HT-29 (cell line): ENCODE measurements at places on chromosomes 7 and 10. TPM values are rescaled to one million over a fixed set of nuclear protein-coding genes. Genes with fewer than 3 reads are reported as not detected.
A peak's percentile ranks its signal among the peaks of the same experiment; 100 is the strongest.

DNA sequence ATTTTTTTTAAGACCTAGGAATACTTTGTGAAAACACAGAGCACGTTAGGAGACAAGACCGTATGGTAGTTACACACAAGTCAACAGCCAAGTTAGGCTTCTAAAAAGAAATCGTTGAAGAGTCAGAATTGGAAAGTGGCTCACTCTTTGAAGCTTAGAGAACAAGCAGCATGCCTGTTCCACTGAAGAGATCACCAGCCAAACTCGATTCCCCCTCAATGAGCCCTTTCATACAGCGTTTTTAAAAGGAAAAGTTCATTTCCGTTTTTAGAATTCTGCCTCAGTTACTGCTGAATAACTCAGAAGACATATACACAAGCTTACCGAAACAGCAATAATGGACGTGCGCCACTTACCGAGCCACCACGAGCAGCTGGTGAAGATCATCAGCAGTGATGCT is 41.0 kb downstream of the MCMBP start:
- no peak for DNase-seq

- DNase-seq: no peak
These were observed 586 bp upstream of the ANKRD26 start for GRCh38 chr10:27100813-27101347.

DNA sequence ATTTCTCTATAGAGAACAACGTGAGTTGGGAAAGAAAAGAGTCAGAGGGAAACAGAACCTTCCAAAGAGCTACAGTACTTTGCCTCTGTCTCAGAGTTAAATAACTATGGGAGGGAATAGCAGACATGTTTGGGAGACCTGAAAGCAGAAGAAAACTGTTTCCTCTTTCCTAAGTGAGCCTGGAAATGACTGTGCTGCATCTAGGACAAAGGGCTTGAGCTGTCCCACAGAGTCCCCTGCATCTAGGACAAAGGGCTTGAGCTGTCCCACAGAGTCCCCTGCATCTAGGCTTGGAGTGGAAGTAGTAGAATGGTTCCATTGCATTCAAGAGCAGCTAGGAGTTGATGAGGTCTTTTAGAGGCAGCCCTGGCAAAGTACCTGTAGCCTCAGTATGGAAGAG is 149.7 kb downstream of the DKK1 start:
- no peak for DNase-seq

DNA sequence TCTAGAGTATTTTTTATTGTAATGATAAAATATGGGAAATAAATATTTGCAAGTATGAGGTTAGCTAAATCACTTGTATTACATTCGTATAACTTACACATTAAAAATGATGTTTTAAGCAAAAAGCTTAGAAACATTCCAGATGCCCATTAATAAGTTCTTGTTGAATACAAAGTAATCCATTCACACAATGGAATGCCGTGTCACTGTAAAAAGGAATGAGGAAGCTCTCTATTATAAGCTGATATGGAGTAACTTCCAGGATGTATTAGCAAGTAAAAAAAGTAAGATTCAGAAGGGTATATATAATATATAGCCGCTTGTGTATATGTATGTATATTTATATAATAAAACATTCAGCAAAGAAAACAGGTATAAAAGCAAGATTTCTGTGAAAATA is 412.8 kb upstream of the MTPN start:
- no peak for DNase-seq

DNA sequence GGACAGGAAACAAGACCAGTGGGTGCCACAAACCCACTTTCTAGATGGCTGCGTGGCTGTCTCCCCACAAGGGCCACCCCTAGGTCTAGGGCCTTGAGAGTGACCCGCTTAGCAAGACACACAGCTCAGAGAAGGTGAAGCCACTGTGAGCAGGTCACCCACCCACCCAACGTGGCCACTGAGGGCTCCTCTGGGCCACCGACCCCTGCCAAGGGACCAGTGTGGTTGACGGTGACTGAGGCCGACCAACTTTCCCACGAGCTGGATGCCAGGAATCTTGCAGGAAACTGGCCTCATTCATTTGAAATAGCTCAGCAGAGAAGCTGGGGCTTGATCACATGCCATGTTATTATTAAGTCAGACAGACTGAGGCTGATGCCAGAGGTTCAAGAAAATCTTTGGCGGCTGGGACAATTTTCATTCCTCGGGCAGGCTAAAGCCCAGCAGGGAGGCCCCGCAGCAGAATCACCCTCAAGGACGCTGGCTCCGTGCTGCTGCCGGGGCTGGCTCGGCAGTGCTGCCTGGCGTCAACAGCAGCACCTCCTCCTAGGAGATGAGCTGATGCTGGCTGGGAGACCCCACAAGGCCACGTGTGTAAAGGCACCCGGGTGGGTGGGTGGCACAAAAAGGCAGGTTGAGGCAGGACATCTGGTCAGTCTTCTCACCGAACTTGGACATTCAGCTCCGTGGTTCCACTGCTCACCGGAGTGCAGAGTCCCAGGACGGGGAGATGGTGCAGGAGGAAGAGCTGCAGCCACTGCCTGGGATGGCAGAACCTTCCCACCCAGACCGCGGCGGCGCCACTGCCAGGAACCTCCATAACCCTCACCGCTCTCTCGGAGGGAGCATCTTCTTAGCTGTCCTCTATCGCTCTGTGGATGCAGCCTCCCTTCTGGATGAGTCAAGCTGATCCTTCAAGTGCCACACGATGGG is 57.8 kb downstream of the ZRANB1 start:
- no peak for DNase-seq

- DNase-seq: no peak
These were observed 22.4 kb downstream of the GBF1 start for GRCh38 chr10:102267748-102268147.

DNA sequence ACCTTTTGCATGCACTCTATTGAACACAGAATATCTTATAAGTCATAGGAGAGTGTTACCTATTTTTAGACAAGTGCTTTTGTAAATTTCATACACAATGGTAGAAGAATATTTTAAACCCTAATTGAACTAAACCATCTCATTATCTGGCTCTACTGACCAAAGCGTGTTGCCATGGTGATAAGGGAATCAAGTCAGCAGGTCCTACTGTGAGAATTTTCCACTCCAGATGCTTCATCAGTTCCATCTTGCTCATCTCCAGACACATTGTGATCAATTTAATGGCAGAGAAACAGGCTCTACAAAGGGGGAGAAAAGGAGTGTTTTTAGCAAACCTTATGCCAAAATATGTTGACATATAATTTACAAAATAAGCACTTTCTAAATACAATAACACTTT is 621.9 kb upstream of the GHITM start:
- DNase-seq: no peak

GRCh38 chr10:106705681-106706100 is 458.8 kb downstream of the SORCS1 start:
- DNase-seq: peak; percentile 71

DNA sequence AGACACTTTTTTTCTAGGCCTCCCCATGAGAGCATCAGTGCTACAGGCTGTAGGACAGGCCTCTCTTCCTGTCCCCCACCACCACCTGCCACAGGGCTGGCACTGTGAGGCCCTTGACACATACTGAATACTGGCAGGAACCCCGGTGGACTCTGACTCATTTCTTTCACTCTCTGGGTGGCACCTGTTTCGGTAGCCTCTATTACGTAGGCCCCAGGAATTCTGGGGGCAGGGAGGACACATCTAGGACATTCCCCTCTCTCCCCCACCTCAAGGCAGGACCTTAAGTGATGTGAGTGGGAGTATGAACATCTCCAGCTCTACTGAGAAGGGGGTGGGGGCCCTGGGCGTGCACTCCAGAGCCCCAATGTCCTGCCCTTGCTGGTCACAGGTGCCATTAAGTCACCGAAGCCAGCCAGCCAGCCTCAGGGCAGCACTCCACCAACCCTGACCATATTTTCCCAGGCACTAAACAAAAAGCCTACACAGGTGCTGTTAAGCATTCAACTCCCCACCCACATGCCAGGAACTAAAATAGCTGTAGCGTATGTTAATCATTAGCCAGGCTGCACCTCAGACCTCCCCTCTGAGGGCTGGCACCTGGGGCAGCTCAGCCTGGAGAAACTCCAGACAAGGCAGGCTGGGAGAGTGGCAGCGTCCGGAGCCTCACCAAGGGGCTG is 8.9 kb downstream of the ANXA11 start:
- peak; percentile 96 for DNase-seq

DNA sequence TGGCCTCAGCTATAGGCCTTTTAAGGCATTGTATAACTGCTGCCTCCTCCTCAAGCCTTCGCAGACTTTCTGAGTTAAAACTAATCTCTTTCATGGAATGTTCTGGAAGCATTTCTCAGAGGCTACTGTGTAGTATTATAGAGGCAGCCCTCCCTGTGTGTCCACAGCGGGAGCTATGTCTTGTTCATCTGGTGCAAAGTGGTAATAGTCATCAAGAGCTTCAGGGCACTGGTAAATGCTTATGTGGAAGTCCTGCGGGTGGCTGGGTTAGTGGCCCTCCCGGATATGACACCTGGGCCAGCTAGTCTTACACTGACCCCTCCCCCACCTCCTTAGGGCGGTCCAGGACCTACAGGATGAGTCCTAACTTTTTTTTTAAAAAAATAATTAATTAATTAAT is 2.2 kb upstream of the ABHD11 start:
- peak; percentile 70 for DNase-seq

DNA sequence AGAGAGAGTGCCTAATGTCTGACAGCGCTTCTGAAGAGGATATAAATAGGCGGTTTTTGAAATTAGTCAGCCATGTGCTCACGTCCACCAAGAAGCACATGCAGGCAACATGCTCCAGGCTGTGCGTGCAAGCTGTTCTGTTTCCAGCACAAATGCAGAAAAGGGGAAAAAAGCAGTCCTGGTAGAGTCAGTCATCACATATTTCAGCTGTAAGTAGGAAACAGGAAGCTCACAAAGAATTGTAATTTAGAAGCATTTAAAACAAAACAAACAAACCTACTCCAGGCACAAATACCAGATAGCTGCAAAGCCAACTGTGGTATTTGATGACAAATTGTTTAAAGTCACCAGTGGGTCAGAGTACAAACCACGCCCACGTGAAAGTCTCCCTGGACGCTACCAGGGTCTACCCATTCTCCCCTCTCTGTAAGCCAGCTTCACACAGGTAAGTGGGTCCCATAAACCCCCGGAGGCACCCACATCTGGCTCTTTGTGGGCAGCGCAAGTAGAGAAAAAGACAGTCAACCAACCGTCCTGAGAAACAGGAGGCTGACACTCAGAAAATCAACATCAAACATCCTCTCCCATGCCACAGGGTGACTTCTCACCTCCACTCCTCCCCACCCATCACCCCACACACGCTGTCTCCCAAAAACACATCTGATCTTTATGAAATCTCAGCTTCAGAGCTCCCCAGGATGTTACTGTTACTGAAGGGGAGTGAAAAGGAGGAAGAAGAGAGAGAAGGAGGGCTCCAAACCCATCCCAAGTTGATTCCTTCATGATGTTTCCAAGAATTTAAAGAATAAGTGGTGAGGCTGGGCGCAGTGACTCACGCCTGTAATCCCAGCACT is 186.4 kb downstream of the FAM107B start:
- DNase-seq: peak; percentile 52

DNA sequence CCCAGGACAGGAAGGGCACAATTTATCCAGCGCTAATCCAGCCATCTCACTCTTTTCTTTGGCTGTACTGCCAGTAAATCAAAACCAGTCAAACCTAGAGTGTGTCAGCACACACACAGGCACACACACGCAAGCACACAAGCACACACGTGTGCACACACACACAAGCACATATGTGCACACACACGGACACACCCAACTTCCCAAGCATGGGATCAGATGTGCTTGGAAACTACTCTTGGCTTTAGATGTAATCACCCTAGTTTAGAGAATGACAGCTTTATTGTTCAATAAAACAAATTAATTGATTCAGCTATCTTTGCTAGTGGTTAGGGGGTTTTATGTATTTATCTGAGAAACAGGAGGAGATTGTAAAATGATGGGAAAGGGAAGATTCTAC is 615.0 kb upstream of the MKI67 start:
- DNase-seq: no peak

The ZNF37A gene
- total RNA-seq: 2.9 and 5.9 TPM in 2 replicates

The CRTAC1 gene
- total RNA-seq: not detected in 2 replicates

The TET1 gene
- under 0.01 and 0.03 TPM in 2 replicates for total RNA-seq

The ZNF783 gene
- 20.6 and 22.9 TPM in 2 replicates for total RNA-seq

The SLC25A28 gene
- 19.9 and 29.4 TPM in 2 replicates for total RNA-seq

The KAZALD1 gene
- 13.0 and 15.6 TPM in 2 replicates for total RNA-seq

The MASTL gene
- total RNA-seq: 16.3 and 17.3 TPM in 2 replicates

The FEZF1 gene
- total RNA-seq: not detected in 2 replicates

The NODAL gene
- total RNA-seq: not detected in 2 replicates
